Osteoblast (primary cell): ENCODE measurements at places on chromosomes 5 and 9. TPM values are rescaled to one million over a fixed set of nuclear protein-coding genes. Genes with fewer than 3 reads are reported as not detected.

DNA sequence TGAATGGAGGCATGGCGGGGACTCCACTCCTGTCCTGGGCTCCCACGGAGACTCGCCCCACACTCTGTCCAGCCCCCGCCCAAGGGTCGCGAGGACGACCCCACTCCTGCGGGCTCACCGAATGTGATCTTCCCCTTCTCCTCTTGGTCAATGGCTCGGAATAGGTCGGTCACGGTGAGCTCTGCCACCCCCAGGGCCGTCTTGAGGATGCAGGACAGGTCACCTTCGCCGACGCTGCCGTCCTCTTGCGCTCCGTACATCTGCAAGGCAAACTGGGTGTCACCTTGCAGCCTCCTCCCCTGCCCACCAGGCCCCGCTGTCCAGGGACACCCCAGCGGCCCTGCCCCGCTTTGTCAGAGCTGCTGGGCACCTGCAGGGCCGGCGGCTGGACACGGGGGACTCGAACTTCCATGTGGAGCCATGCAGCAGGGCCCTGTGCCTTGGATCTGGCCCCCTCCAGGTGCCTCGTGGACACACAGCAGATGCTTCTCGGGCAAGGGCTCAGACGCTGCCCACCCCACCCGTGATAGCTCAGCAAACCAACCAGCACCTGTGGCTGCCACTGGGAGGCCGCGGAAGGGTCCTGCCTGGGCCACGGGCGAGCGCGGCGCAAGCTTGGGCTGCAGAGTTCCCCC is 21.5 kb upstream of the SLC6A3 start:
- peak; percentile 37 for DNase-seq

DNA sequence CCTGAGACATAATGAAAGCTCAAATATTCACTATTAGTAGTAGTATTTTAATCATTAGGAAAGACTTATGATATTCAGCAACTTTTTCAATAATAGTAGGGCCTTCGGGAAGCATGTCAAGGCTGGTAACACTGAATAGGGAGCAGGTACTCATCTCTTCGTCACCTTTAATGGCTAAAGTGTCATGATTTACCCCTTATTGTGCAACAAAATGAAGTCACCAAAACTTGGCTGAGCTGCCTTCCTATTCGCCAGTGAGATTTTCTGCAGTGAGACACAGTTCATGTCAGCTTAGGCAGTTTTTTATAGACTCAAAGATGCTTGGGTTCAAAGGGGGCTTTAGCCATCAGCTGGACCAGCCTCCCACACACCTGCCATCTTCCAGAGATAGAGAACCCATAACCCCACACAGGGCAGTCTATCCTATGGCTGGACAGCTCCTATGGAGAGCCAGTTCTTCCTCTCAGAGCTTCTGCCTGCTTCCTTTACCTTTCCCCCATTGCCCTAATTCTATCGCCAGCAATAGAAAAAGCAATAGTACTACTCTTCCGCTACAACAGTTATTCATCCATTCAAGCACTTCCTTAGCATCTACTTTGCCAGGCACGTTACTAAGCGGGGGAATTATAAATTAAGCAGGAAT is 2.3 kb upstream of the CPLX2 start:
- DNase-seq: peak; percentile 39

DNA sequence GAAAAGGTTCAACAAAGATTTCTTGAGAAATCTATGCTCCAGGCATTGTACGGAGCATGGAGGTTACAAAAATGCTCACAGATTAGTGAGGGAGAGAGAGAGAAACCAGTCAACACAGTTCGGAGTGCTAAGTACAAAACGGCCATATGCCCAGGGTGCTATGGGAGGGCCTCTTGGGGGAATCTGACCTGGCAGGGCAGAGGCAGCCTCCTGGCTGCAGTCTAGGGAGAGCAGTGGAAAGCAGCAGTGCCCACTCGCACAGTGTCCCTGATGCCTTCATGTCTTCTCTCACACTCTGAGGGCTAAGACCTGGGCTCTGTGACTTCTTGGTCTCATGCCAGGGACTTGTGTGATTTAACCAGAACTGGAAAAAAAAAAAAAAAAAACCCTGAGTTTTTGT is 29.8 kb upstream of the SMC5 start:
- DNase-seq: no peak

DNA sequence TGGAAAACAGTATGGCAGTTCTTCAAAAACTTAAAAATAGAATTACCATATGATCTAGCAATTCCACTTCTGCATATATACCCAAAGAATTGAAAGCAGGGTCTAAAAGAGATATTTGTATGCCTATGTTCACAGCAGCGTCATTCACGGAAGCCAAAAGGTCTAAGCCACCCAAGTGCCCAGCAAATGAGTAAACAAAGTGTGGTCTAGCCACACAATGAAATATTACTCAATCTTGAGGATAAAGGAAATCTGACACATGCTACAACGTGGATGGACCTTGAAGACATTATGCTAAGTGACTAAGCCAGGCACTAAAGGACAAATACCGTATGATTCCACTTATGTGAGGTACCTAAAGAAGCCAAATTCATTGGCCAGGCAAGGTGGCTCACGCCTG is 11.1 kb upstream of the MED27 start:
- no peak for DNase-seq

- no peak for DNase-seq
Measured at GRCh38 chr5:102591650-102592049, 92.8 kb upstream of the SLCO6A1 start.

GRCh38 chr5:180808461-180809000 is 5.9 kb upstream of the MGAT1 start:
- DNase-seq: no peak

DNA sequence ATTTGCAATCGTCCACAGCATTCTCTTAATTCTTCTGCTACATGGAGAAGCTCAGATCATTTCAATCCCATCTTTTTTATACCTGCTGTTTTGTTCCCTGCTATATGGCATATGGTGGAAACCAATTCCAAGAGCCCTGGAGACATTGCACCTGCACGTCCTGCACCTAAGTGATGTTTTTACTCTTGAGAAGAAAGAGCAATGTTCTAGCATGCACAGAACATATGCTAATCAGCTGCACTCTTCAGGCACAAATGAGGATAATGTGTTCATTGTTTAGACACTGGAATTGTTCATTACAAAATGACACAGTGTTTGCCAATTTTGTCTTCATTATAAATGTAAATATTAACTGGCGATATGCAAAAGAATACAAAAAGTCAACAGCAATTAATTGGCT is 935.8 kb downstream of the TLE4 start:
- DNase-seq: no peak

DNA sequence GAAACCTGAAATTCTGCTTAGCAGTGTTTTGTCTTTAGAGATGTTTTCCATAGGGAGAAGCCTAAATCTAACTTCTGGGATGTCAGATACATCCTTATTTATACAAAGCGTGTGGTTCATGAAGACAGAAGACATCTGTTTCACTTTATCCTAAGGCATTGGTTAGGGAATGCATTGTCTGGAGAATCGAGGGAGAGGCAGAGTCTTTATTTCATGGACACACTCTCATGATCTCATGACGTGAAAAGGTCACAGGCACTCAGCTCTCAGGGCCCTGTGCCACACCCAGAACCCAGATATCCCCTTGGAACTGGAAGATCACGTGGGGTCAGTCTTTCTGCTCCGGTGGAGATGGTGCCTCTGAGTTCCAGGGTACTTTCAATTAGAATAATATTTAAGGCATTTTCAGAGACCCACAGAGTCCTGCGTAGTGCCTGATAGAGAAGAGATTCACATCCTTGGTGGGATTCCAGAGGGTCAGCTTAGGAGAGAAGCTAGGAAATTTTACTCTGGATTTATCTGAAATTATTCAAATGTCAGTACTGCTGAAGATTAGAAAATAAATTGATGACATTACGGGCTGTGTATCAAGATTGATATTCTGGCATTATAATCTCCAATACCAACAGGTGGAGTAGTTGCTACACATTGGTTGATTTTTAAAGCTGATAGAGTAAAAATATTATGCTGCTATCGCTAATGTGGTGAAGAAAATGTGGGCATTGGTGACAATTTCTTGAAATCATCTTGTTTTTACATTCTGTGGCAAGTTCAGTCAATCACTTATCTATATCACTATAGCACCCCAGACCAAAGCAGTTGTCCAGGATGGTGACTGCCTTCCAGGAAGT is 378.3 kb downstream of the MTRR start:
- DNase-seq: peak; percentile 5

DNA sequence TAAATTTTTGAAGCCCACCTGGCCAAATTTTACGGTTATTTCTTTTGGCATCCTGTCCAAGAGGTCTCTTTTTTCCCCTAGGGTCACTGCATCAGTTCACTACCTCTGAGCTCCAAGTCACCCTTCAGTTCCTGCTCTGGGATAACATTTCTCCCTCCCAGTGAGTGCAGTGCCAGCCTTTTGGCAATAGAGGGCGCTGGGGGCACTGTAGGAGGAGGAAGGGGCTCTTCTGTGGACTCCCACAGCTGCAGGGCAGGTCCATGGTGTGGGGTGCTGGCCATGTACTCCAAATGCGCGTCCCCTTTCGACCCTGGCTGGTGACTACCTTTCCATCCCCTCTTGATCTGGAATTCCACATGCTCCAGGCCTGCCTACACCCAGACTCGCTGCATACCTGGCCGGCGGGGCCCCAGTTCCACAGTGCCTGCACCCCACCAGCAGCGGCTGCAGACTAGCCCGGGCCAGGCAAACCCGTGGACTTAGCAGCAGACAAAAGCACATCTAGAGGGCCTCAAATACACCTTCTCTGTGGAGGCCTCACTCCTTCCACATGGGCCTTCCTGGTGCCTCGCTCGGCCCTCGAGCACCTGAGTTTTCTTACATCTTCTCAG is 20.3 kb upstream of the NINJ1 start:
- DNase-seq: peak; percentile 92

DNA sequence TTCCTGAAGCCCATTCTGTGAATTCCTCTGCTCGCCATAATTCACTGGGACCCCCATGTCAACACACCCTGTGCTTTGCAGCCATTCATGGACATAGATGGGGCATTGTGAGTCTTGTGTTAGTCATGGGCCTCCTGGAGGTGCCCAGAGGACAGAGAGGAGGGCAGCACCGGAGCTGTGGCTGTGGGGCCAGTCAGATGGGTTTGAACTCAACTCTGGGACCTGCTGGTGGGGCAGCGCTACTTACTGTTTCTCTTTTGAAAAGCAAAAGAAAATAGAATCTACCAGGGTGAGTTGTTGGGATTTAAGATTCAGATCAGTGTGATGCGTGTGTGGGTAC is 11.3 kb upstream of the EXOC3 start:
- DNase-seq: peak; percentile 72

DNA sequence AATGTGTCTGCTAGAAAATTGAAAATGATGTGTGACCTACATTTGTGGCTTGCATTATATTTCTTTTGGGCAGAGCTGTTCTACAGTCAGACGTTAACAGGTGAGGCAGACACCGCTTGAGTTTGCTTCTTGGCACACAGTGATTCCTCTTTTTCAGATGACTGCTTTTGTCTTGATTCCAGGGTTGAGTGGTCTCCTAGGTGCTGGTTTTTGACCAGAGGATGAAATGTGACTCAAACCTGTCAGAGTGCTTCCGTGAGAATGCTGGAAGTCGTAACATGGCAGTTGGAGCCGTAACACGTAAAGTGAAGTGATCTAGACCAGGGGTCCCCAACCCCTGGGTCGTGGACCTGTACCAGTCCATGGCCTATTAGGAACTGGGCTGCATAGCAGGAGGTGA is 28.3 kb upstream of the NDFIP1 start:
- DNase-seq: no peak

DNA sequence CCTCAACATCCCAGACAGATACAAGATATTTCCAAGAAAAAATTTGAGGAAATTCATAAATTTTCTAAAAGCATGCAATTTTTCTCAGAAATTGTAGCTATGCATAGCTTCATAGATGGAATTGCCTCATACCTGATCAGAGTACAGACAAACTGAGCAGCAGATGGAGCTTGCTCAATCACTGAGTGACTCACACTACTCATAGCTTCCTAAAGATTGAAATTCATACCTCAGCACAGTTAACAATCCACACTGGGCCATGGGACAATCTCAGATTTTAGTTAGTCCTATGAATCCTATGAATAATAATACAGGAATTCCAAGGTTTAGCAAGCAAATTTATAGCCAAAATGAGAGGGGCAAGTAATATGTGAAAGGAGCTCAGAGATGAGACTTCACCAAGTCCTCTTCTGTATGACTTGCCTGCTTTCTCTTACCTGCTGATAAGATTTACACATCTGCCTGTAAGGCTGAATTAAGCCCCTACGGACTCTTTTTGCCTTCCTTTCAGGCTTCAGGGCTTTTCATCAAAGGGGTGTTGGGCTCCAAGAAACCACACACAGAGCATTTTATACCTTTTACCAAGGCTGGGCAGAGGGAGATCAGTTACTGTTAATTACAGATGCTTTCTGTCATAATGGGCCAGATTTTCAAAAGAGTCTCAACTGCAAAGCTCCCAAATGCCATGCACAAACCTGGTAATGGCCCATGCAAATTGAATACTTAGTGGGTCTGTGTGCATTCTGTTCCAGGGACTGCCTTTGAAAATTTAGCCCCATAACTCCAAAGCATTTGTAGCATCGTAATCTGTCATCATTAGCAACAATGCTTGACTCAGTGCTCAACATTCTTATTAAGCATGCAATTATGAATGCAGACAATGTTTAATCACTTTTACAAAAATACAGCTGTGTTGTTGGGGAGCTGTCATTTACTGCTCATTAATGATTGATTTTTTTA is 439.3 kb downstream of the DTWD2 start:
- no peak for DNase-seq

DNA sequence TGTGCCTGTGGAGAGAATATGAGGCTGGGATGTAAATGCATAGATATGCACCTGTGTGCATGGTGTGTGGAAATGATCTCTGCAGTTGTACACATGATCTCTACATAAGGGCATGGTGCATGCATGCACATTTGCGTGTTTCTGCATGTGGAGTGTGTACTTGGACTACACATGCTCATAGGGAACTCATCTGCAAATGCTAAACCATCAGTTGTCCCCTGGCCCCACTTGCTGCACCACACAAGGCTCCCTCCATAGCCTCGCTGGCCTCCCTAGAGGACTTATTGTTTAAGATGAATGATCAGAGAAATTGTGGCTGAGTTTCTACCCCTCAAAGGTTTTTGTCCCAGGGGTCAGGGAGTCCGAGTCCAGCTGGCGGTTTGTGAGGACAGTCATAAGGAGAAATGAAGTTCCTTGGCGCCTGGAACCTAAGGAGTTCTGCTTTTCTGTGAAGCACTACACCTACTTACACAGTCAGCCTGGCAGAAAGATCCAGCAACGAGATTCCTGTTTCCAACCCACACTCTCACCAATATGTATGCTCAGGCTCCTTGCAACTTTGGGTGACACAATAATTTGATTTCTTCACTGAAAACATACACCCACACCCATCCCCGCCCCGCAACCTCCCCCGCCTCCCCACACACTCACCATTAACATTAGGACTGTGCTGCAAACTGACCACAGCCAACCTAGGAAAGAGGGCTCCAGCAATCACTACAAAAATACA is 79.9 kb upstream of the CPEB4 start:
- DNase-seq: no peak

GRCh38 chr5:32153723-32154122 is 20.4 kb downstream of the GOLPH3 start:
- no peak for DNase-seq

Gene HDAC3
- 47.8 and 50.4 TPM in 2 replicates for total RNA-seq

Gene SLC46A2
- under 0.01 TPM in 1 of 2 replicates, not detected in the other for total RNA-seq

Gene ACOT12
- total RNA-seq: 0.29 TPM in 1 of 2 replicates, not detected in the other

Gene NKD2
- under 0.01 TPM in 1 of 2 replicates, not detected in the other for total RNA-seq
